Kasumi-1 (cell line): ENCODE measurements at places on chromosomes 2 and 18.
A peak's percentile ranks its signal among the peaks of the same experiment; 100 is the strongest.

- no peak for DNase-seq
These were observed 43.1 kb upstream of the ATP8B1 start for GRCh38 chr18:57846258-57846657.

DNA sequence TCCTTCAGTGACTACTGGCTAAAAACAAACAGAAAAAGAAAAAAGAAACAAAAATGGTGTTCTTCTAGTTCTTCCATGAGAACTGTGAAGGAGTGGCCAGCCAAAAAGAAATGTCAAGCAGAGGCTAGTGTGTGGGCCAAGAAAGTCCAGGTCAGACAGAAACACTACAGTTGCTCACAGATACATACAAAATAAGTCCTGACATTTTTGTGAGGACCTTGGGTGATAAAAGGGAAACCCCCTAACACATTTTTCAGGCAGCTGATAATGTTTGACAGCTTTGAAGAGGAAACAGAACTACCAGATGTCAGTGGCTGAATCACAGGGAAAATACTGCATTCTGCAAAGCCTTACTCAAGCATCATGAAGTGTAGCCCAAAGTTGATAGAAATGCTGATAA lies 28.1 kb downstream of the ARHGAP25 start:
- DNase-seq: peak; percentile 86

- peak; percentile 42 for DNase-seq
These were observed 23.5 kb downstream of the ITSN2 start for GRCh38 chr2:24336811-24337210.

DNA sequence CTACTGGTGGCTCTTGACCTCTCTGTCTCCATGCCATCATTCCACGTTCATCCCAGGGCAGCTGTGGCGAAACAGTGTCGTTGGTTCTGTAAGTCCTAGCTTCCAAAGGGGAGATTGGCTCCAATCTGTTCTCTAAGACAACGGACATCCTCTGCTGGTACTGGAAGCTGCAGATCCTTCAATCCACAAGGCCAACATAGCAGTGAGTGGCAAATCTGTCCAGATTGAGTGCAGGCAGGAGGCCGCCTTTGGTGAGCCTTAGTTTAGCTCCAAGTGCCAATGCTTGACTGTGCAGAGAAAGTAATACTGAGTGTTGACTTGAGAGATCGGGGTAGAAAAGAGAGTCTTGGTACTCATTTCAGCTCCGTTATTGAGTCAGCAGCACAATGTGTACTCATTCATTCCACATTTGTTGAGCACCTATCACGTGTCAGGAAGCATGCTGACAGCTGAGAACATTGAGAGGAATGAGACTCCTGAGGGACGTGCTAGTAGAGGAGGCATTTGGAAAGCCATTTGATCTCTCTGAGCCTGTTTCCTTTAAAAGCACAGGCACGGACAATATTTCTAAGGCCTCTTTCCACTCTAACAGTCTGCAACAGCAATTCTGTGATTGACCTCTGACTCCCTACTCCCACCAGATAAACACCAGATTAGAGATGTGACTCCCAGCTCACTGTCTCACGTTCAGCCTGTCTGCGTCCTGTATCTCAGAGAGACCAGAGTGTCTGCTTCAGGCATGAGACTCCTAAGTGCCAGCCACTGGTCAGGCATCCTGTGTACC lies 306.0 kb downstream of the CLIP4 start:
- no peak for DNase-seq

- peak; percentile 59 for DNase-seq
These were observed 834 bp upstream of the BUB1 start for GRCh38 chr2:110678457-110679336.

- DNase-seq: peak; percentile 64
These were observed 82.2 kb downstream of the CHRNA1 start for GRCh38 chr2:174682007-174682577.

DNA sequence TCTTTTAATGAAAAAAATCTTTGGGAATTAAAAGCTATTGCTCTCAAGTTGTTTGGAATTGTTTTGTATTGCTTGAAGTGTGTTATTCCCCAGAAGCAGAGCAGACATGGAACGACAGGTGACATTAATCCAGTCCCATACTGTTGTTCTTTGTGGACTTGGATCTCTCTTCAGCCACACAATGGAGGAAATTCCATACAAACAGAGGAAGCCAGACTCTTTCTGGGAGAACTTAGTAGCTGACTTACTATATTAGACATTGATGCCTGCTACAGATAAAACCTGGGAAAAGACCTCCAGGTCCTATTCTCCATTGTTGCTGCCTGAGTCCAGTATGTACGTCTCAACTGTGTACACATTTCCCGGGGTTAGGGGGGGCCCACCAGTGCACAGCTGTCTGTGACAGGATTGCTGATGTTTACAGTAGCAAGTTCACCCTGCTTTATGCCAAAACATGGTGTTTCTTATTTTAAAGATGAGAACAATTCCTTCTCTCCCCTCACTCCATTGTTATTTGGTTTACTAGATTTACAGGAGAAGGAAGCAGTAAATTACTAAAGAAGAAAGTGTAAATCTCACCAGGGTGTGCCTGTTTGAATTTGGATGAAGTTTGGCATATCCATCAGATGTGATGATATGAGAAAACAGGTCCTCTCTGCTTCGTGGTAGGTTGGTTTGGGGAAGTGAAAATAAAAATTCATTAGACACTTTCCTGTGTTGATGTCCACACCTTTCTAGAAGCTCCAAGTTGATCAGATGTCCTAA lies 142.4 kb upstream of the RBBP8 start:
- no peak for DNase-seq

GRCh38 chr2:237297421-237298150 lies 116.4 kb downstream of the COL6A3 start:
- DNase-seq: no peak

- DNase-seq: no peak
These were observed at the start of gene PLCD4 for GRCh38 chr2:218607436-218608115. PLCD4 (plus strand) TSS chr2:218607899; CDS start chr2:218615740, 7,841 bp downstream.

- DNase-seq: peak; percentile 20
These were observed 11.3 kb downstream of the OSR1 start for GRCh38 chr2:19346983-19347618.

GRCh38 chr2:30029804-30030203 lies 108.4 kb upstream of the ALK start:
- DNase-seq: no peak

GRCh38 chr18:3367491-3368091 lies 82.4 kb upstream of the TGIF1 start:
- DNase-seq: no peak

DNA sequence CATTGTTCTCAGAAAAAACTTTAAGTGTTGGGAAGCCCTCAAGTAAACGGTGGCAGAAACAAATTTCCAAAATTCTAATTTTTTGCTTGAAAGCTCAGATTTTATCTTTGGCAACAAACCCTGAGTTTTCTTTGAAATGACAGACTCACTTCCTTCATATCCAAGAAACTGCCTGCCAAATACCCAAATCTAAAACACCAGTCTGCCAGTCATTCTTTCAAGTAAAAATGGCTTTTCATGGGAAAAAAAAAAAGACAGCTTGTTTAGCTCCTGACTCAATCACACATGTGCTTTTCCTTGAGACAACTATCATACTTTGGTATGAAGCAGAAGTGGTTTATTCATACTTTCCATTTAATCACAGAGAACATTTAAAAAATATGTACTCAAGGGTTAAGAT lies 40.6 kb upstream of the CSRNP3 start:
- no peak for DNase-seq

DNA sequence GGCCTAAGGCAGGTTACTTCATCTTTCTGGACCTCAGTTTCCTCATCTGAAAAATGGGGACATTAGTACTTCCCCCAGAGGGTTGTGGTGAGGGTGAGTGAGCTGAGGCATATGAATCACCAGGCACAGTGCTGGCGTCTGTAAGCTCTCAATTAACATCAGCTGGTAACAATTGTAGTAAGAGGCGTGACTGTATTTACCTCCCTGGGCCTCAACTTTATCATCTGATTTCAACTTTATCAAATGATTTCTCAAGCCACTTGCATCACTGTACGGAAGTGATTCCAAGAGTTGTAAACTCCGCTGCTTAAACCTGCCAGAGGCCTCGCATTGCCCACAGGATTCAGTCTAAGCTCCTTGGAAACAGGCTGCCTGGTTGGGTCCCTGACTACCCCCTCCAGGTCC lies 53.6 kb upstream of the PKDCC start:
- no peak for DNase-seq

DNA sequence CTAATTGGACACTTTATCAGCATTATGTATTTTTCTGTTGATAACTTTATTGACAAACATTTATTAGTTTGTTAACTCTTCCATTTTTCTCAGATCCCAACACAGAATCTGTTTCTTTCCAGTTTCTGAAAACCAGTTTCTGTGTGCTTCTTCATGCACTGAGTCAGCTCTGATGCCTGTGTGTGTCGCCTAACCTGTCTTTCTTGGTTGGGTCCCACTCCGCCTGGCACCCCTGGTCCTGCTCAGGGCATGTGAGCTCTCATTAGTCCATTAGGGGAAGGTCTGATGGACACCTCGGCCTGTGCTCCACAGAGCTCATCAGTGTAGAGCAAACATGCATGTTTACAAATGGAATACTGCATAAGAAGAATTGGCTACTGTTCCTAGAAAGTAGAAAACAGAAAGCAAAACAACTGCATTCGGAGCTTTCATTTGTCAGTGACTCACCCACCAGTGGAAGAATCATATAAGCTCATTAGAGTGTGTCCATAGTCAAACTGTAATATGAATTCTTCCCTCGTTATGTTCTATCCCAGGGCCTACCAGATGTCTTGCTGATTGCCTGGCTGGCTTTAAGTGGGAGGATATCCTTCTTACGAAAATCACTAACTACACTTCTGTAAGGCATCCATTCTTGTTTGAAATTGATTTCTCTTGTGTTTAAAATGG lies 137.7 kb downstream of the SNTG2 start:
- DNase-seq: no peak

DNA sequence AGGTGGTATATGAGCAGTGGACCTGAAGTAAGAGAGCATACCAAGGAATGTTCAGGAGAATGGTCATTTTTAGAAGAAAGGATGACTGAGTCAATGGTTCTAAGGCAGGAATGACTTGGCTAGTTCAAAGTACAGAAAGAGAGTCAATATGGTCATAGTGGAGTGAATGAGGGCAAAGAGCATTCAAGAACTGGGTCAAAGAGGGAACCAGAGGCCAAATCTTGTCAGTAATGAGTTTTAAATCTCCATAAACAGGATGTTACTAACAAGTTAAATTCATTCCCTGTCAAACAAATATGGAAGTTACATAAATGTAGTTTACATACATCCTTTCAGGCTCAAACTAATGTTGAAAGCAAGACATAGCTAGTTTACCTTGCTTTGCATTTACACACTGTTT lies 16.1 kb downstream of the CALCRL start:
- DNase-seq: no peak

DNA sequence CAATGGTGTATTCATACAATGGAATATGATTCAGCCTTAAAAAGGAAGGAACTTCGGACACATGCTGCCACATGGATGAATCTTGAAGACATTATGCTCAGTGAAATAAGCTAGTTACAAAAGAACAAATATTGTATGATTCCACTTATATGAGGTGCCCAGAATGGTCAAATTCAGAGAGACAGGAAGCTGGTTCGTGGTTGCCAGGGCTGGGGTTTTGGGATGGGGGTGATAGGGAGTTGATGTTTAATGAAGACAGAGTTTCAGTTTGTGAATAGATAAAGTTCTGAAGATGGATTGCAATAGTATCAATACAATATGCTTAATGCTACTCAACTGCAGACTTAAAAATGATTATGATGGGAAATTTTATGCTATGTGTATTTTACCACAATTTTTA lies 28.0 kb upstream of the MC2R start:
- no peak for DNase-seq

- no peak for DNase-seq
These were observed 32.3 kb downstream of the CYP26B1 start for GRCh38 chr2:72115110-72116080.

DNA sequence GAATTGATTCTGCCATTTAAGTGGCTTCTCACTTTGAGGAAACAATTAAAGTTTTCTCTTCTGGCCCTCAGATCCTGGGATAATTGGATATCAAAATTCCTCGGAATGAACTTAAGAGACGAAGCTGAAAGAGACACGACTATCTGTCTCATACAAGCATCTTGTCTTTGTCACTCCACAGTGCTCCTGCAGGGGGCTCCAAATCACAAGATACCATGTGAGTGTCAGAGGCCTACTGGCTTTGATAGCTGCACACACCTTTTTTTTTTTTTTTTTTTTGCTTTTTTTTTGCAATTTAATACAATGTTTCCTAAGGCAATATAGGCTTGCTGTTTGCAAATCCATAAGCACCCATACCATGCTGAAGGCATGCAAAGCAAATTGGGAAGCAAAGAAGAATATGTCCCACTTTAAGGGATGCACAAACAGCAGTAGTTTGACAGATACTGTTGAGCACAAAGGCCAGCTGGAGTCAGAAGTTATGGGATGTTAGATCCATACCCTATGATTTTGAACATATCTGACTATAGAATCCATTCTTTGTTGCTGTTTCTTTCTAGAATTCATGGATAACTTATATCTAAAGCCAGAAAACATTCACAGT lies 109.0 kb upstream of the CBLN2 start:
- peak; percentile 27 for DNase-seq

GRCh38 chr2:61664190-61664589 lies 126.0 kb upstream of the XPO1 start:
- DNase-seq: no peak

DNA sequence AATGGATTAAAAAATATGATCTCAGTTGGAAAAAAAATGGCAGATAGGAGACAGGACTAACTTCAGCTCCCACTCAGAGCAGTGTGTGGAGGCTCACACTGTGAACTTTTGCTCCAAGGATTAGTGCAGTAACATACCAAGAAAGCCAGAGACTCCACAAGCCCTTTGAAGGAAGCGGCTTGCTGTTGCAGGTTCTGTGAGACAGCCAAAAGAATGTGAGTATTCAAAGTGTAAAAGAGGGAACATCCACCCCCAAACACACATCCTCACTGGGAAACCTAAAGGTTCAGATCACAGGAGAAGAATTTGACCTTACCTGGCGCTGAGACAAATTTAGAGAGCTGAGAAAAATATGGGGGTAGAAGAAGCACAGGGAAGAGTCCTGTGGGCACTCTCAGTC lies 77.5 kb downstream of the FAM171B start:
- DNase-seq: no peak

DNA sequence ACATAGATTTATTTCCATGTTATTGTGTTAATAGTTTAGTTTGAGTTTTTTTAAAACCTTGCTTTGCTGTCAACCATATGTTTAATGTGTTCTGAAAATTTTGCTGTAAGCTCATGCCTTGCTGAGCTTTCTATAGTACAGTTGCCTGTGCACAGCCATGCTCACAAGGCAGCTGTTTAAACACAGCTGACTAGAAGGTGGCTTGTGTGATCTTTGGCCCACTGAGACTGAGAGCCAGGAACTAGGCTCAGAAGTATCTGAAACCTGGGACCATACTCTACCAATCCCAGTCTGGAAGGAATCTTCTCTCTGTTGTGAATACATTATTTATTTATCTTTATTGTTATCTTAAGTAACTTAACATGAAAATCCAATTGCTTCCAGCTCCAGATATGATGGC lies 350.5 kb downstream of the KIAA1328 start:
- DNase-seq: no peak
